ENCODE measurements at places on chromosomes 5 and 9.

GRCh38 chr9:6646293-6646636 lies 736 bp upstream of the GLDC start:
- DNase-seq = no peak

- DNase-seq = no peak
These were observed 40.1 kb downstream of the PRRT1B start for GRCh38 chr9:131585375-131585774.

DNA sequence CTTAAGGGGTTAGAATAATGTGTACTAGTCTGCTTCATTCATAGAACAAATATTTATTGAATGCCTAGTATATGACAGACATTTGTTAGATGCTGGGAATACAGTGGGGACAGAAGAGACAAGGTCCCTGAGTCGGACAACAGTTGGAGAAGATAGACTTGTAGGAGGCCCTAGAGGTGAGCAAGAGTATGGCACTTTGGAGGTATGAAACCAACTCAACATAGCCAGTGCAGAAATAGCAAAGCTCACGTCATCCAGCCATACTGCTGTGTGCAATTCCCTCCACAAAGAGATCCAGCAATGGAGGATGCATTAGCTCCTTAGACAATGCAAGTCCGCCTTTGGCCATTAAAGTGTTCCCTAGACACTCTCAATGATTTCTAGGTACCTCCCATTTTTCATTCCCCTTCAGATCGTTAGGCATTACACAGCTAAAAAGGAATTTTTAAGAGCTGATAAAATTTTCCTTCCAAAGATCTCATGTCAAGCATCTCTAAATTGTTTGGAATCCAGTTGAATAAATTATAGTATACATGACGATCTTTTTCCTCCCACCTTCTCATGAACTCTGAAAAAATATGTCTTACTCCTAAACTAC lies 1949.6 kb upstream of the WWC1 start:
- no peak for DNase-seq

GRCh38 chr9:101235105-101235866 lies 149.5 kb downstream of the BAAT start:
- DNase-seq = no peak

- DNase-seq = no peak
These were observed 36.2 kb upstream of the IL17B start for GRCh38 chr5:149415066-149415967.

Measured in activated gamma-delta T cell (primary cell).